HFF-Myc (cell line): ENCODE measurements at places on chromosomes 2 and 18.

DNA sequence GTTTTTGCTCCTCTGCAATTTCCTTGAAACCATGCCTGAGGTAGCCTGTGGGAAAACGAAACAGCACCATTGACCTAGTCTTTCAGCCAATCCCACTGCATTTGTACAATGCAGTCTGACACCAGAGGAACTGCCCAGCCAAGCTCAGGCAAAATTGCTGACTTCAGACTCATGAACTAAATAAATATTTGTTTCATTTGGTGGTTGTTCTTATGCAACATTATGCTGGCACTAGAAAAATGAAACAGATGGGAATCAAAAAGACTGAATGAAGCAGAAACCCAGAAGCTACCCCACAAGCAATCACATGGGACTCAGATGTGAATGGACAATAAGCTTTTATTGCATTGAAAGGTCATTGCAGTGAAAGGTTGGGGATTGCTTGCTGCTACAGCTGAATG is 1.7 kb downstream of the NAT8 start:
- no peak for DNase-seq

DNA sequence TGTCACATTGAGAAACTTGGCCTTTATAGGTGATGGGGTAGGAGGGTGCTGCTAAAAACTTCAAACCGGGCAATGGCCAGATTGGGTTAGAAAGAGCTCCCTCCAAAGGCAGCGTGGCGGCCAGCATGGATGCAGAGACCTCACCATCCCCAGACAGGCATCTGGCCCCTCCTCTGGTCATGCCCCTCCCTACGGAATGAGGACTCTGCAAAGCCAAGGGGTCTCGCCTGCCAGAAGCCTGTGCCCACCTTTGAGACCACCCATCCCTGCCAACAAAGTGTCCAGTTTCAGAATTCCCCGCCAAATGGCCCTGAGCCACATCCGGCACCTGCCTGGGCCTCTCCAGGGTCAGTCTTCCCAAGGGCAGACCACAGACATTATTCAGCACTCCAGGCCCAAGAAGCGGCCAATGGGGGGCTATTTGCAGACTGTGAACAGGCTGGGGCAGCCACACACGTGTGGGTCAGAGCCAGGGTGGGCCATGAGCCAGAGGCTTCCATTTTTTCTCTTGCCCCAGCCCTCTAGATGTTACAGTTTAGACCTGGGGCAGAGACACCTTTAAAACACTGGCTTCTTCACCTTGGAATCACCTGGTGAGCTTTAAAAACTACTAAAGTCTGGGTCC is 4.2 kb upstream of the ATP6V1B1 start:
- DNase-seq = no peak

- no peak for DNase-seq
These were observed 230.4 kb downstream of the MEIS1 start for GRCh38 chr2:66665124-66665984.

GRCh38 chr18:9691235-9691634 is 16.9 kb upstream of the RAB31 start:
- no peak for DNase-seq

- DNase-seq = no peak
These were observed 117.2 kb downstream of the GATA6 start for GRCh38 chr18:22286585-22286984.
